Femur (tissue), 1 donor: ENCODE measurements at places on chromosomes 3 and 15.

DNA sequence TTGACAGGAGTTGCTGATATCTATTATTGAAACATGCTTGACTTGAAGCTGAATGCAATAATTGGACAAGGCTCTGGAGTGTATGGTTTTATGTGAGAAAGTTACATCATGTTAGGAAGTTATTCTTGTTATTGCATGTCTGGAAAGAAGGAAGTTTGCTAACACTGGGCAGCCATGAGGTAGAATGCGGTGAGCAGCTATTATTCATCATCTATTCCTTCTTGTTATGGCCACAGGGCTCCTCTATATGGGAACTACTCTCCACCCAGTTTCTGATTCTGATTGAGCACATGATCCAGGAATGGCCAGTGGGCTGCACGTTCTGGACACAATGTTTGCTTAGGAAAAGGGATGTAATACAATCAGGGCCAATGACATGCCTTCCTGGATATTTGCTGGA, 37.8 kb upstream of the SCN5A start:
- no peak for DNase-seq

- DNase-seq: no peak
These were observed 421.8 kb upstream of the TBL1XR1 start for GRCh38 chr3:177618873-177619733.

GRCh38 chr3:194245975-194246561, 105.1 kb downstream of the CPN2 start:
- no peak for DNase-seq

- no peak for DNase-seq
These were observed 1010.1 kb downstream of the ROBO1 start for GRCh38 chr3:78757731-78758130.

DNA sequence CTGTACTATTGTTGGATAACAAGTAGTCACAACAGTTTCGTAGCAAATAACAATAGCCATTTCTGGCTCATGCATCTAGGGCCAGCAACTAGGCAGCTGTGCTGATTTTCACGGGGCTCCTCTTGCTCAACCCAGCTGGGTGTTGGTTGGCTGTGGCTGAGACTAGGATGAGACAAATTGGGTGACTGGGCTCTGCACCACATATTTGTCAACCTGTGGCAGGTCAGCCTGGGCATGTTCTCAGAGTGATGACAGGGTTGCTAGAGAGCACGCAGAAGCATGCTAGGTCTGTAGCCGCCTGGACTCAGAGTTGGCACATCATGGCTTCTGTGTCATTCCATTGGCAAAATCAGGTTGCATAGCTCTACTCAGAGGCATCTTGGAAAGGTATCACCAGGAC, 175.9 kb downstream of the OTOL1 start:
- DNase-seq: no peak

GRCh38 chr3:193922034-193922774, 213.7 kb upstream of the HES1 start:
- DNase-seq: no peak
